Stimulated activated CD8-positive, alpha-beta memory T cell treated with anti-CD3 and anti-CD28 coated beads, Interleukin-7, amount 100 ng/mL, for 24 hours (primary cell): ENCODE measurements at places on chromosomes 13 and 19.

GRCh38 chr13:73412933-73413332 is 354.1 kb downstream of the KLF5 start:
- DNase-seq = no peak

DNA sequence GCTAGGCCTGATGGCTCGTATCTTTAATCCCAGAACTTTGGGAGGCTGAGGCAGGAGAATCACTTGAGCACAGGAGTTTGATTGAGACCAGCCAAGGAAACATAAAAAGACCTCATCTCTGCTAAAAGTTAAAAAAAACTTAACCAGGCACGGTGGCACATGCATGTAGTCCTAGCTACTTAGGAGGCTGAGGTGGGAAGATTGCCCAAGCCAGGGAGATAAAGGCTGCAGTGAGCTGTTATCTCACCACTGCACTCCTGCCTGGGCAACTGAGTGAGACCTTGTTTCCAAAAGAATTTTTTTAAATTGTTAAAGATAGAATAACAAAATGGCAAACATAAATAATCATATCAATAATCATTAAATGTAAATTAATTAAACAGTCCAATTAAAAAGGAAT is 365.8 kb downstream of the MTUS2 start:
- DNase-seq = no peak

DNA sequence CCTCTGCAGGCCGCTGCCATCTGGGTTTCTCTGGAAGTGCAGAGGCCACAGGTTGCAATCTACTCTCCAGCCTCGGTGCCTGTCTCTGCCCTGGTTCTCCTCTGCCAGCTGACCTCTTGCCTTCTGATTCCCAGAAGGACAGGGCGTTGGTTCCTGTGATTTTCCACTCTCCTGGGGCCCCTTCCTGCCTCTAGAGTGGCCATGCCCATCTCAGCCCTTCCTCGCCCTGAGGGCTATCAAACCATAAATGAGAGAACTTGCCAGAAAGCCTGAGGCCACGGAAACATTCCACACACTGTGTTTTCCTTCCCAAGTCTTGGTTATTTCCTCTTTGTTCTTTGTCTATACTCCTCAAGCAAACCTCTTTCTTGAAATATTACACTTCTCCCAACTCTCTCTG is 146.2 kb downstream of the SHISA2 start:
- no peak for DNase-seq

- DNase-seq = no peak
Measured at GRCh38 chr13:25800523-25800922, 251.3 kb downstream of the SHISA2 start.

DNA sequence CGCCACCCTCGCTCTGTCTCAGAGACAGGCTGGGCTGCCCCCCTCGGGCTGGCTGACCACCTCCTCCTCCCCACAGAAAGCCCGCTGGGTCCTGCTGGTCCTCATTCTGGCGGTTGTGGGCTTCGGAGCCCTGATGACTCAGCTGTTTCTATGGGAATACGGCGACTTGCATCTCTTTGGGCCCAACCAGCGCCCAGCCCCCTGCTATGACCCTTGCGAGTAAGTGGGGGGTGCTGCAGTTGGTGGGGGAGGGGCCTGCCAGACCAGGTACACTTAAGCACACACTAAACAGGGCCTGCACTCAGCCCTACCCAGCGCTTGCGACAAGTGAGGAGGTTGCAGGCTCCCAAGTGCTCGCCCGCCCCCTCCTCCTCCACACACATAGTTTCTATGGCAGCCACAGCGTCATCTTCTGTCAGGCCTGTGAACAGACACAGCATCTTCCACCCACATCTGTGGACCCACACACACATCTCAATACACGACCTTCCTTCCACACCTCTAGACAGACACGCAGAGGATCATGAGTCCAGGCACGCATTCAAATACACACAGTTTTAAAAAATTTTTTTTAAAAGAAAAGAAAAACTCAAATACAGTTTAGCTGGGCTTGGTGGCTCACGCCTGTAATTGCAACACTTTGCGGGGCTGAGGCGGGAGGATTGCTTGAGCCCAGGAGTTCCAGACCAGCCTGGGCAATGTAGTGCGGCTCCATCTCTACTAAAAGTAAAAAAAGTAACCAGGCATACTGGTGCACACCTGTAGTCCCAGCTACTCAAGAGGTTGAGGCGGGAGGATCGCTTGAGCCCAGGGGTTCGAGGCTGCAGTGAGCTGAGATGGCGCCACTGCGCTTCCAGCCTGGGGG is 18.4 kb downstream of the PLD3 start:
- DNase-seq = no peak

DNA sequence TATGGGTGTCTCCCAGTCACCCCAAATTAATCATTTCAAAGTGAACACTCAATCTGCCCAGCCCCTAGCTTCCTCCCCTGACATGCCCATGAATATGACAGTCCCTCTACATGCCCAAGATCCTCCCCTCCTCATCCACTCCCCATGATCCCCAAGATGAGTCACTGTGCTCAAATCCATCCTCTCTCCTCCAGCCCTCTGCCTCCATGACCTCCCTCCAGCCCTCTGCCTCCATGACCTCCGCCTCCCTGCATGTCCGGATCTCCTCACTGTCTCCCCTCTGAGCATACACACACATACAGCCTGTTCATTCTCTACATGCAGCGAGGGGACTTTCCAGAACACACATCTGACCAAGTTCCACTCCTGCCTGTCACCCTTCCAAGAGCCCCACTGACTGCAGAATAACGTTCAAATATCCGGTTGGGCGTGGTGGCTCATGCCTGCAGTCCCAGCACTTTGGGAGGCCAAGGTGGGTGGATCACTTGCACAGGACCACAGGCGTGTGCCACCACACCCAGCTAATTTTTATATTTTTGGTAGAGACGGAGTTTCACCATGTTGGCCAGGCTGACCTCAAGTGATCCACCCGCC is 18.4 kb upstream of the FEM1A start:
- DNase-seq = no peak

DNA sequence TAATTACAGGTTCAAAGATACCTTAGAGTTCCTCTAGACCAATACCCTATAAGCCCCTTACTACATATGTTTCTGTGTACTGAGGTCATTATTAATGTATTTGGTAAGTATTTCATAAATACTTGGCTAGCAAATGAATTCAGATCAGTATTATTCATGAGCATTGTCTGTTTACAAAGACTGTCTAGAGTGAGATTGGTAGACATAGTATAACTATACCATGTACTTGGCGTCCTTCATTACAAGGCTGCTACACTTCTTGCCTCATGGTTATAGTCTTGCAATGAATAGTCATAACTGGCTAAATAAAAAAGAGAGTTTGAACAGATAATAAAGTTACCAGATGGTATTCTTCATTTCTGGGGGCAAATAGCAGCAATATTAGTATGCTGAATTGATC is 12.1 kb downstream of the SETDB2 start:
- no peak for DNase-seq

DNA sequence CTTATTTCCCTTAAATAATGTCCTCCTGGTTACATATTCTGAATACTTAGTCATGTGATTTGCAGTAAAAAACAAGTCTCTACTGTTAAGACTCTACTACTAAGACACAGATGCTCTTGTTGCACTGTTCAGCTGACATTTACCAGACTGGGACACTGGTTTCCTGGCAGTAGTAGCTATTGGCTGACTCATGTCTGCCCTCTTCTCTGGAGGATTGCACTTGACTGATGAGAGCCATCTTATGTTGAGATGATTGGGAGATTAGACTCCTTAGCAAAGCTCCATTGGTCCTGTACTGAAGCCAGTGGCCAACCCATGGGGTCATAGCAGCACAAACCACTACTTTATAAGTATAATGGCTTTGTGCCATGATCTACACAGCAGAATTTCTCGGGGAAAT is 1672.6 kb upstream of the PCDH20 start:
- no peak for DNase-seq

DNA sequence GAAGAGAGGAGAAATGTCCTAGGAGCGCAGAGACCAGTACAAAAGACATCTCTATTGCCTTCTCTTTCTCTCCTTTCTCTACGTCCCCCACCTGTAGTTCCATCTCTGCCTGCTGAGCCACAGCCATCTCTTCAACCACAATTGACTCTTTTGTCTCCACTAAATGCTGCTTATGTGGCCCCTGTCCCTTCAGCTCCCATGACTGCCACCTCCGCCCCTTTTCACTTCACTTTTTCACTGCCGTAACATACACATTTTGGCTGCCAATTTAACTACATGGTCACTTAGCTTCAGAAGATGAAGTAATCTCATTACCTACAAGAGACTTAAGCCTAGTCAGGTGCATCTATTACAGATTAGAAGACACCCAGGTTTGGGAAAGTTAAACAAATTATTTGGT is 81.9 kb downstream of the MZT1 start:
- DNase-seq = no peak

- DNase-seq = no peak
Measured at GRCh38 chr19:28929006-28929405, 283.9 kb downstream of the UQCRFS1 start.

- no peak for DNase-seq
Measured at GRCh38 chr13:42378383-42378780, 106.4 kb downstream of the AKAP11 start.

DNA sequence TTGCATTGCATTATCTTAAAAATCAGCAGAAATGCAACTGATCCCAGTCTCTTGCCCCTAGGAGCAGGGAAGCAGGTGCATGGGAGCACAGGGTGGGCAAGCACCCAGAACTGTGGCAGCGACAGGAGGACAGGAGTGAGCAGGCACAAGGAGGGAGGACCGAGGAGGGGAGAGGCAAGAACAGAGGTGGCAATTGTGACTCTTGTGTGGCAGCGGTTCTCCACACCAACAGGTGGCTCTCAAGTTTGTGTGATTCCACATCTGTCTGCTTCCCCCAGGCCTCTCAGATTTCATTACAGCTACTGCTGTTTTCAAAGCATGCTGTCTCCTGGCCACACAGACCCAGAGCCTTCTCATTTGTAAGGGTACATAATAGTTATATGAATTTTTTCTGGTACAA is 108.5 kb downstream of the STK24 start:
- DNase-seq = no peak

DNA sequence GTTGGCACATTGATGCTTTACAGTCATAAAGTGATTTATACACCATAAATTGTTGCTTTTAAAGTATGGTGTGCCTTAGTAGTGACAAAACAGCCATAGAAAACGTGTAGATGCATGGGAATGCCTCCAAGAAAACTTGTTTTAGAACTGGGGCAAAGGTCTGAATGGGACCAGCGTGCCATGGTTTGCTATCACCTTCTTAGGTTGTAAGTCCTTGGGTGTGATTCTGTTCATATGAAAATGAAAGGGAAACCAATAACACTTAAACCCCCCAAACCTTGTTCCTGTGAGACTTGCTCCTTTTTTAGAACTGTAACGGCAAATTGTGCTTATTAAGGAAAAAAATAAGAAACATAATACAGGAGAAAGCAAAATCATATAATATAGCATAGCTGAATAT is 603.3 kb upstream of the SLITRK6 start:
- no peak for DNase-seq

DNA sequence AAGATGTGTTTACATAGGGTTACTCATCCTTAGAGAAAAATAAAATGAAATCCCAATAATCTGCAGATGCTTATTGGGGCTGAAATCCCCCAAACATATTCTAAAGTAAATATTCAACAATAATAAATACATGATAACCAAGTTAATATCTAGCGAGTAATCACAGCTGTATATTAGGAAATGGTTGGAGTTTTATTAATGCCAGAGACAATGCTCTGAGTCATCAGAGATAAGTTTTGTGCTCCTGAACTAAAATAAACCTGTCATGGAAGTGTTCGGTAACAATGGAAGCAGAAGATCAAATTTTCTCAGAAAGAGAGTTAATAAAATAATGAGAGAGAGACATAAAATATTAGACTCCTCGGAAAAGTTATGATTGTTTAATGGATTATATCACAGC is 31.4 kb downstream of the FLT1 start:
- DNase-seq = no peak

GRCh38 chr19:41335467-41335866 is 18.3 kb downstream of the TGFB1 start:
- no peak for DNase-seq

- DNase-seq = peak; percentile 82
Measured at GRCh38 chr19:49983645-49984229, 22.8 kb upstream of the SIGLEC11 start.

DNA sequence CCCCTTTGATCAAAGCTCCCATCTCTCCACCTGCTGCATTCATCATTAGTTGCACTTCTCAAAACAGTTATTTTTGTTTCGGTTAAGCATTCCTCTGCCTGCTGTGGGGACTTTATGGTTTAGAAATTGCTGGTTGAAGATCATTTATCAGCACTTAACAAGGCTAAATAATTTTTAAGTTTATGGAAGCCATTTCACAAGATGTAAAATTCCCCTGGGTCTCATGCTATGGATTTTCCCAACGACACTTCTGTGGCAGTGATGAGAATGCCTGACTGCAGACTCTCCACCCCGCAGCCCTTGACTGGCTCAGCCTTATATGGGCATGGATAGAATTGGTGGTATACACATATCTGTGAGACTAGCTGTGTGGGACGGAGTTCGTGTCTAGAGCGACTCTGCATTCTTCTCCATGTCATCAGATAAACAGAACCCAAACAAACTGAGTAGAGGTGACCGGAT is 52.8 kb downstream of the COL4A2 start:
- no peak for DNase-seq

GRCh38 chr13:48586591-48587103 is 53.8 kb upstream of the RCBTB2 start:
- no peak for DNase-seq

DNA sequence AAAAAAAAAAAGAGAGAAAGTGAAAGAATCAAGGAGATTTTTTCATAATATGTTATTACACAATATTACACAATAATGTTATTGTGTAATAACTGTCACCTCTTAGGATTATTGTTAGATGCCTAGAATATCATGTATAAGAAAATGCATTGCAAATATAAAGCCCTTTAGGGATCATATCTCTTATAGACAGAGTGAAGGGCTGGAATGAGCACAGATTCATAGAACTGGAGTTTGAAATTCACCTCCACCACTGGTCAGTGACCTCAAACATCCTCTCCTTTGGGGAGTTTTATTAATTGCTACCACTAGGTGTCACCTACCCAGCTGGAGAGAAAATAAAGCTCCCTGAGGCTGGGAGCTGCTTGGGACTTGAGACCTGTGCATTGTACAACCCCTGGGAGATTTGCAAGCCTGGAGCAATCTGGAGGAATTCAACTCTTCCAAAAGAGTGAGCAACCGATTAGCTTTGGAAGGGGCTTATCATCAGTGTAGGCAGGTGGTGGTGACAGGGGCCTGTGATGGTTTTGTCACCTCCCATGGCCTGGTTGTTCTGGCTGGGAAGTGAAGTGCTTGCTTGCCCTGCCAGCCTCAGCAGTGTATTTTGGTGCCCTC is 30.3 kb upstream of the FRY start:
- no peak for DNase-seq

GRCh38 chr13:103087275-103087674 is 21.1 kb upstream of the SLC10A2 start:
- DNase-seq = no peak
